ENCODE measurements at places on chromosomes 5 and 9. TPM values are rescaled to one million over a fixed set of nuclear protein-coding genes. Genes with fewer than 3 reads are reported as not detected.

Gene PLEKHG4B
- 0.36 TPM for total RNA-seq

DNA sequence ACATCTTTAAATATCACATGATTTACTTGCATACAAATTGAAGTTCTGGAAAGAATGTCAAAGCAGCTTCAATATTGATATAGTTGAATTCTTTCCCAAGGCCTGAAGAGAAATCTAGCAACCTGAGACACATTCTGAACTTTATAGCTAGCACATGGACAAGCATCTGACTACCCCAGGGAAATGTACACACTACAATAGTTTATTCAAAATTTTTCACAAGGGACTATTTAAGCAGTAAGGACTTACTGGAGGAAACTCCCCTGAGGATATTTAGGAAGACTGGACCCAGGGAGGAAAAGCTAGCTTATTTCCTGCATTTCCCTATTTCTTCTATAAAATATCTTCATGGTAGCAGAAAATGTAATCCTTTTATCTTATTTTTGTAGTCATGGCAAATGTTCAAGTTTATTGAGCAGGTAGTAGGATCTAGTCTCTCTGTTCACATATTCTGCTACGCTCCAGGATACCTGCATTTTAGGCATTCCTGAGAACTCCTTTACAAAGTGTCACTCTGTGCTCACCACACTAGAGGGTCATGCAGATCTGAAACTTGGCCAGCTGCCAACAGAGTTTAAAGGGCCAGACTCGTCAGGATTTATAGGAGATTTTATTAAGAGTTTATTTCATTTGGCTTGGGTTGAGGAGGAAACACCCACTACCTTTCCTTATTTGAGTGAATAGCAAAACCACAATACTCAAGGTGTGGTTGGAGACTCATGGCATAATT is 348.4 kb upstream of the FTMT start:
- DNase-seq, result no peak

DNA sequence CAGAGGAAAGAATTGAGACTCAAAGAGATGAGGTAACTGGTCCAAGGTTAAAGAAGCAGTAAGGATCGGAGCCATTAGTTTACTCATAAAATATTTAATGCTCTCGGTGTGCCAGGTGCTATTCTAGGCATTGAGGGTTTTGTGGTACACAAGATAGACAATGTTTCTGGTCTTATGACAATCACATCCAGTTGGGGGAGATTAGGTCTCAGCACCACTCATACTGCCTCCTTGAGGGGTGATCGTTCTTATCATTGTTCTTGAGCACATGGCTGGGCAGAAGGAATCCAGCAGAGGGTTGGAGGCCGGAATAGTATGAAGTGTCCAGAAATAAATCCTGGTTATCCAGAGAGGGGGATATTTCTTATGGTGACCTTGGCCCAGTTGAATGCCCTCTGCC is 40.7 kb upstream of the LCP2 start:
- no peak for DNase-seq

GRCh38 chr5:95162231-95162992 is 122.5 kb downstream of the MCTP1 start:
- no peak for DNase-seq

- DNase-seq, result no peak
Measured at GRCh38 chr5:121596882-121597281, 254.8 kb upstream of the FTMT start.

DNA sequence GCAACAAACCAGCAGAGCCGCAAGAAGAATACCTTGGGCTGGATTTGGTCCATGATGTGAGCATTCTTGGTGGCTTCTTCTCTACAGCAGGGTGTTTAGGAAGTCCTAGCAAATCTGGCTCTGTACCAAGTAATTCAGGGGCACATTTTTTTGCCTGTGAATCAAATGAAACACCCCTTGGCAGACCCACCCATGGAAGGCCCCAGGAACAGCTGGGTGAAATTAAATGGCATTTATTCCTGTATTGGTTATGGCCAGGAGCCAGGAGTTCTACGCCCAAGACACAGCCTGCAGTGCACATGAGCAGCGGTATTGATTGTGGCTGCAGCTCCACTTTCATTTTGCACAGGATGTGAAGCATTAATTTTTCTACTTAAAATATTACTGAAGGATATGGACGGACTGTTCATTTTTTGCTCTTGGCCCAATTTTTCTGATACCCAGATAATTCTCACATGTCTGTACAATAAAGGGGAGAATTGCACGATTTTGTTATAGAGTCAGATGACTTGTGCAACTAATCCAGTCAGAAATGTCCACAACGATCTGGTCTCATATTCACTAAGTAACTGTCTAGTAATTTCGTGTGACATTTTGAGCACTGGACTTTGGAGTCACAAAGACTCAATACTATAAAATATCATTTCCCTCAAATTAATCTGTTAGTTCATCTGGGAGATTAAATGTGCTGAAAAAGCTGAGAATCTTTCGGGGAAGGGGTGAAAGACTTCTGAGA is 120.7 kb upstream of the APC start:
- no peak for DNase-seq

All from osteoblast (primary cell).